Muscle of back (tissue), 13 donors: ENCODE measurements at places on chromosomes 5 and 9.
A peak's percentile ranks its signal among the peaks of the same experiment; 100 is the strongest.

- no peak for DNase-seq
Observed at GRCh38 chr5:54523534-54523933, 6.0 kb downstream of the SNX18 start.

DNA sequence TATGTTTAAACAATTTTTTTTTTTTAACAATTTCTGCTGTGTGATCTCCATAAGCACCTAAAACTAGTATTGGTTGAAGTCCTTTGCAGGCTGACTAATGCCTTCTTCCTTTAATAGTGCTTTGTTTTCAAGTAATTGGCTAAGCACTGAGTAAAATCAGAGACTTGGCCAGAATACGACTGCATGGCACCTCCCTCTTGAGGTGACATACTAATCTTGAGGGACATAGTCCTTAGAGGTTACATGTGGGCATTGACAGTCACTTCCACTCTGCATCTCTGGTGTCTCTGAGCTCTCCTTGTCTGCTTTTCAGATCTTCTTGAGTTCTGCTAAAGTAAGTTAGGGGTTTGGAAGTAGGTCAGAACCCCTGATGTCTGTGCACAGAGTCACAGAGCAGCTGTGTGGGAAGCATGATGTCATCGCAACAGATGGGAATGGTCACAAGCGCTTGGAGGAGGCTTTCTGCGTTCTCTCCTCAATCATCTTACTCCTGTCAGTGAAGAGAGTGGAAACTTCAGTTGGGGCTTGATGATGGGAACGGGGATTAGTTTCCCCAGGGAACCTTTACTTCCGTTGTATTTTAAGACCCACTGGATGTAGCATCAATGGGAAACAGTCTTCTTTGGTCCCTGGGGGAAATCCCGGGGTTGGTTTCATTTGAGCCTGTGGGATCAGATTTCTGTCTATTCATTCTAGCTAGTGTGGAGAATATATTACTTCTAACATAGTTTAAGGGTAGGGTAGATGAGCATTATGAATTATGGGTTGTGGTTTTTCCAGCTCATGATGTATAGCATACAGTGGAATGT is 136.9 kb downstream of the ARHGAP26 start:
- DNase-seq: peak; percentile 90

DNA sequence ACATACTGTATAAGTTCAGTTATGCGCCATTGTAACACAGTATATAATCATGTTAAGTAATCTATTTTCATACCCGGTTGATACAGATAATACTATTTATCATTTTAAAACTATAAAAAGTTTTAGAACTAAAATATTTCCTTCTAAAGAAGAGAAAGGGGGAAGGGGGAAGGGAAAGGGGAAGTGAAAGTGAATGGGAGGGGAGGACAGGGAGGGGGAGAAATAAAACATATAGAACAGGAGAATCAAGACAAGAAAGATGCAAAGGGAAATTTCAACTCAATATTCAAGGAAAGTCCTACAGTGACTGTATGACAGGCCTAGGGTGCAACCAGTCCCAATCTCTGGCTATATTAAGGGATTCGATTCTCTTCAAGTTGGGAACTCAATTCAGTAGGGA is 1278.8 kb downstream of the MAT2B start:
- no peak for DNase-seq

DNA sequence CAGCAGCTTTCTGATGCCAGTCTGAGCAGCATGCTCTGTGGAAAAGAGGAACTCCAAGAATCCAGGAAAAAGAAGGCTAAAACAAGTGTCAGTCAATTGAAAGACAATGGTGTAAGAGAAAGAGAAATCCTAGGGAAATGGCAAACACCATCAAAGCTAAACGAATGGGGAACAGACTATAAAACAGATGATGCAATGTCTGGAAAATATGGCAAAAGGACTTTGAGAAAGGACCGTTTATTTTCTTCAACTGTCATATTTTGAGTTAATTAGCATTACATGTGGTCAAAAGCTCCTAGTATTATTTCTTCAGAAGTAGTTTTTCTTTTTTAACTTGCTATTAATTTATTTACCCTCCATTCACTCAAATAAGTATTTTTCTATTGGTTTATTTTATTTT is 465.2 kb downstream of the LRRC70 start:
- DNase-seq: no peak

GRCh38 chr5:15132816-15133405 is 261.3 kb upstream of the ANKH start:
- DNase-seq: peak; percentile 12

DNA sequence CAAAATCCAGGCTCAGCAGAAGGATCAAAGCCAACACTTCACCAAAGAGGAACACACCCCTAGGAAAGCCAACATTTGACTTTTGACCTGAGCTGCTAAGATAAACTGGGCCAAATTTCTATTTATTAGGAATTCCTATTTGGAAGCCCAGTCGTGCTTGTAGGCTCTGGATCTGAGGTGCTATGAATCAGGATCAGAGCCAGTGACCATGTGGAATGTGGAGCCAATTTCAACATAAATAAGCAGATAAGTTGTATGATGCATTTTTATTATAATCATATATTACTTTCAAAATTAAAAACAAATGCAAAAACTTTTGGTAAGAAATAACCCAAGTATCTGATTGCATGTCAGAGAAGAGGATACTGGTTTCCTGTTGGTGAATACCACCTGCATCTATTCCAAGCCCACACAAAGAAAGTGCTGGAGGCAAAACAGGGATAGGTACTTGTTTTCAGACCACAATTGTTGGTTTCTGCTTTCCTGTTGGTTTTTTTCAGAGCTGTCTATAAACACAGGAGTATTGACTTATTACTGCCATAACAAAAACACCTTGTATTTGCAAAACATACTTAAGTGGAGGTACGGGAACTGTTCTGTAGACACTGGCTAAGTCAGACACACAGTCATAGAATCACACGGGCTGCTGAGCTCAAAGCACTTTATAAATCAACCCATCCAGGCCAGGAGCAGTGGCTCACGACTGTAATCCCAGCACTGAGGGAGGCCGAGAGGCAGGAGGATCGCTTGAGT is 52.8 kb downstream of the ARL15 start:
- no peak for DNase-seq

GRCh38 chr9:110440172-110440571 is 102.5 kb upstream of the TXNDC8 start:
- DNase-seq: no peak

DNA sequence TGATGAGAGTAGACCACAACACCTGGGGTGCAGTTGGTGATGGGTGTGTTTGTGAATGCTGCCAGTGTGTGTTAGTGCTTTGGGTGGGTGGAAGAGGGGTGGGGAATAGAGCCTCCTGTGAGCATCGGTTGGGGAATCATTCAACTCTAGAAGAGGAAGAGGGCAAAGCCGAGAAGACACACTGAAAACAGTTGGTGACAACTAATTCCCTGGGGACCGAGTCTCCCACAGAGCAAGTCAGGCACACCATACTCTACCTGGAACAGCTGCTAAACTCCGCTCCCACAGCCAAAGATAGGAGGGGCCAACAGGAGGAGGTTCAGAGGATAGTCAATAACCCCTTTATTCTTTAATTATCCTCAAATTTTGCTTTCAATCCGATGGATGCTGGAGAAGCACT is 1.6 kb upstream of the ARHGEF39 start:
- no peak for DNase-seq

DNA sequence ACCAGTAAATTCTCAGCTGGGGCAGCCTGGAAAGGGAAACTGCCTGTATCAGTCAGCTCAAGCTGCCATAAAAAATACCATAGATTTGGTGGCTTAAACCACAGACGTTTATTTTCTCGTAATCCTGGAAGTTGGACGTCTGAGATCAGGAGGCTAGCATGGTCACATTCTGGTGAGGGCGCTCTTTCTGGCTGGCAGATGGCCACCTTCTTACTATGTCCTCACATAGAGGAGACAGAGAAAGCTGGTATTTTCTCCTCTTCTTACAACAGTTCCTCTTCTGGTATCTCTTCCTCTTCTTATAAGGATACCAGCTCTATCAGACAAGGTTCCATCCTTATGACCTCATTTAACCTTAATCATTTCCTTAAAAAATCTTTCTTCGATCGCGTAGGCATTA is 50.5 kb upstream of the RFX3 start:
- DNase-seq: no peak

DNA sequence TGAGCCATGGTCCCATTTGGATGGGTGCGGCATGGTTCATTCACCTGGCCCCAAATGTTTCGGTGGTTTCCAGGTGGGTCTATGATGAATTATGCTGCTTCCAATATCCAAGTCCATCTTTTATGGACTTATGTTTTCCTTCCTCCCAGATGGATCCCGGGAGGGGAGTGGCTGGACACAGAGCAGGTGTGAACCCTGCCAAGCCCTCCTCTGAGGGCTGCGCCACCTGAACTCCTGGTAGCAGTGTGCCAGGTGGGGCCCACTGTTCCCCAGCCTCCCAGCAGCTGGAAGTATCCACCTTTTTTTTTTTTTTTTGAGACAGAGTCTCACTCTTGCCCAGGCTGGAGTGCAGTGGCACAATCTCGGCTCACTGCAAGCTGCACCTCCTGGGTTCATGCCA is 42.9 kb downstream of the WNK2 start:
- no peak for DNase-seq

DNA sequence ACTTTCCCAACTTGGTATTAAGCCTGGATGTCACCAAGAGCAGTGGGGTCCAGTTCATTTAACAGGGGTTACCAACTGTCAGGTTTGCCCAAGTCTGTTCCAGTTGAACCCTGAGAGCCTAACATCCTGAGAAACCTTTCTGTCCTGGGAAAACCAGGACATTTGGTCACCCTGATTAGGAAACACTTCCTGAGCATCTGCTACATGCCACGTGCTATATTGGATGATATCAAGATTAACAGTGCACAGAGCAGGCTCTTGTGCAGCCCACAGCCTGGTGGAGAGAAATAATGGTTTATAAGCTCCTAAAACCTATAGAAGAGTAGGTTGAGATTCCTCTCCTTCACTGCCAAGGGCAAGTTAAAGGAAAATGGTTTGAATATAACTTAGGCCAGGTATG is 102.9 kb upstream of the RAD23B start:
- DNase-seq: no peak

GRCh38 chr5:18977880-18978279 is 1010.1 kb downstream of the CDH18 start:
- no peak for DNase-seq

DNA sequence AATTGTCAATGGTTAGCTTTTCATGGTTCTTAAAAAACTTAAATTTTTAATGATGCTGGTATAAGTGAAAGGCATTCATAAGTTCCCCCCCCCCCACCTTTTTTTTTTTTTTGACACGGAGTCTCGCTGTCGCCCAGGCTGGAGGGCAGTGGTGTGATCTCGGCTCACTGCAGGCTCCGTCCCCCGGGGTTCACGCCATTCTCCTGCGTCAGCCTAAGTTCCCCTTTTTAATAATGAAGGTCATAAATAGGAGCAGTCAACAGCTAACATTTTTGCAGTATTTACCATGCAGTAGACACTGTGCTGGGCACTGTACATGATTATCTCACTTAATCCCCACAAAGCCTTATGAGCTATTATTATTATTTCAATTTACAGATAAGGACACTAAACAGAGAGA is 556.3 kb downstream of the PDE4D start:
- DNase-seq: no peak
